ENCODE measurements at places on chromosomes 11 and 22.
A peak's percentile ranks its signal among the peaks of the same experiment; 100 is the strongest.

- DNase-seq, result no peak
Measured at GRCh38 chr11:67441731-67442351, 1.4 kb downstream of the CORO1B start.

DNA sequence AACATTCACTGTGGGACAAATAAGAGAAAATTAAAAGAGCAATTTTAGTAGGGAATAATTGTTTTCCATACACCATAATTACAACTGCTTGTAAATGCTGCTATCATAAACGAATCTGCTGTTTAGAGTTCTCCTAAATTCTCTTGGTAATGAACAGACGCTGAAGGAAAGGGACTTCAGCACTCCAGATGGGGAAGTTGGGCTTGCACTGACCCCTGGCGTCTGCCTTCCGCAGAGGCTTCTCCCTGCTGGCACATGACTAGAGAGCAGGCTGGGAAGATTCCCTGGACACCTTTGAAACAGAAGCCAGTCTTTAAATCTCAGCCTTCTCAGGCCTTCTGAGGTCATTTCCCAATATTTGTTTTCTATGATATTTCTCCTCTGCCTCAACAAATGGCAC lies 84.1 kb downstream of the NXPE2 start:
- peak; percentile 57 for DNase-seq

DNA sequence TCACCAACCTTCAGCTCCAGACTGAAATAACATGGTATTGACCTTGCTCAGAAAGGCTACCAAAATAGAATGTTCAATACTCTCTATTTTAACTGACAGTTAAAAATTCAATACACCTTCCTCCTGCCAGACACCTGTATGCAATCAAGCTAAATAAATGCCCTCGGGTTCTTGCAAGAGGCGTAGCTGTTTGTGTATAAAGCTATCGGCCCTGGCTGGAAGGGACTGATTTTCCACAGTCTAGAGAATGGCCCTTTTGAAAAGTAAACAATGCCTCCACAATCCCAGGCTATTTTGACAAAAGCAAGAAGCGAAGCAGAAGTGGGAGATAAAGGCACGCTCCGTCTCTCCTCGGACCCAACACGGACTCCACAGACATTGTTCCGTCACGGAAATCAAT lies 791.2 kb downstream of the BRD1 start:
- no peak for DNase-seq

- DNase-seq, result no peak
Measured at GRCh38 chr22:43537019-43537585, 125.3 kb downstream of the MPPED1 start.

GRCh38 chr11:58497951-58498350 lies 10.0 kb downstream of the OR5B21 start:
- no peak for DNase-seq

GRCh38 chr11:62360685-62361084 lies 23.4 kb downstream of the ASRGL1 start:
- DNase-seq, result no peak

DNA sequence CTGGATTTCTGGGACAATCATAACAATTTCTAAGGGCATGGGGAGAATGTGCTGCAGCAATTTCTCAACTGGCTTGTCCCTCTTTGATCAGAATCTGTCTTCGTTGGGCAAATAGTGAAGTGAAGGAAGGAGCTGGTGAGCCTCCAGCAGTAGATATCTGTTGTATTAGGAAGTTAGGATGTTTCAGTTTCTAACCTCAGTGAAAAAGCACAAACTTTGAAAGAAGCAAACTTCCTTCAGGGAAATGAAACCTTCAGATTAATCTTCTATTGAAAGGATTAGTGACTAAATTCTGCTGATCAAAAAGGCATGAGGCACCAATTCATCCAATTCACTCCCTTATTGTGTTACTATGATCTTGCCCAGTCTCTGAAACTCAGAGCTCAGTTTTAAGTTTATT lies 24.3 kb downstream of the LMO2 start:
- DNase-seq, result no peak

DNA sequence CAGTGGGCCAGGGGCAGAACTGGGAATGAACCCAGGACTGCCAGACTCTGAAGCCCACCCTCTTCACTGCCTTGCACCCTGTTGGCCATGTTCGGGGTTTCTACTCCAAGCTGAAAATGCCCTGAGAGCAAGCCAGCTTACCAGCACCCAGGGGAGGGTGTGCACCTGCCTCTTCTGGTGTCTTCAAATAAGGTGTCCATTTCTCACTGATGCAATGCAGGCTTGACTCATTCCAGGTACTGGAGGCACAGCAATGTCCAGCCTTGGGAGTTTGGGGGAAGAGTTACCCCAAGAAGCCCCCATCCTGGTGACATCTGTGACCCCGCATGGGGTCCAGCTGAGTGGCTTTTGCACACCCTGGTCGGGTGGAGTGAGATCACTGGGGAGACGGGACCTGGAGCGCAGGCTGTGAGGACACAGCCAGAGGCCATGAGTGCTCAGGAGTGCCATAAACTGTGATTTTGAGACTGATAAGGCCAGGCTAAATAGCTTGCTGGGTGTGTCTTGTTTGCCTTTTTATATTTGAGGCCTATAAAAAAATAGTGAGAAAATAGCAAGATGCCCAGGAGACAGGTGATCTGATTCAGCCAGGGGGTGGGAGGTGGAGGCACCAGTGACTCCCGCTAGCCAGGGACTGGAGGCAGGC lies 4.6 kb upstream of the CERK start:
- no peak for DNase-seq

- no peak for DNase-seq
Measured at GRCh38 chr11:134066943-134067885, 1.7 kb upstream of the JAM3 start.

- DNase-seq, result no peak
Measured at GRCh38 chr11:135008001-135008405, 596.0 kb upstream of the B3GAT1 start.

- no peak for DNase-seq
Measured at GRCh38 chr11:65036931-65037330, 4.1 kb upstream of the SAC3D1 start.

- no peak for DNase-seq
Measured at GRCh38 chr11:19598456-19598855, 114.2 kb upstream of the NAV2 start.

DNA sequence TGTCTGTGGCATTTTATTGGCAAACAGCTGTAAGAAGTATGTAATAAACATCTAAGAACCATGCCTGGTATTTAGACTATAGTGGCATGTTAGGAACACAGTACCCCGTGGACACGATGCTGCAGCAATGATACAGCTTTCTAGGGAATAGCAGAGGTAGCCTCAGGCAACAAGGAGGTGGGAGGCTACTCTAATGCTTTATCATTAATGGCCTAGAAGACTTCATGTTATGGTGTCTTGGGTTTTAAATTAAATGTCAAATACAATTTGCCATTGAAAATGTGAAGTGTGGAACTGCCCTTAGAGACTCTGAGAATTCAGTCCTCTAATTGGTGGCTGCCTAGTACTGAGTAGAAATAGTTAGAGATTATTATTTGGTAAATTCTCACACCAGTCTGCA lies 516.9 kb downstream of the CNTN5 start:
- DNase-seq, result no peak

DNA sequence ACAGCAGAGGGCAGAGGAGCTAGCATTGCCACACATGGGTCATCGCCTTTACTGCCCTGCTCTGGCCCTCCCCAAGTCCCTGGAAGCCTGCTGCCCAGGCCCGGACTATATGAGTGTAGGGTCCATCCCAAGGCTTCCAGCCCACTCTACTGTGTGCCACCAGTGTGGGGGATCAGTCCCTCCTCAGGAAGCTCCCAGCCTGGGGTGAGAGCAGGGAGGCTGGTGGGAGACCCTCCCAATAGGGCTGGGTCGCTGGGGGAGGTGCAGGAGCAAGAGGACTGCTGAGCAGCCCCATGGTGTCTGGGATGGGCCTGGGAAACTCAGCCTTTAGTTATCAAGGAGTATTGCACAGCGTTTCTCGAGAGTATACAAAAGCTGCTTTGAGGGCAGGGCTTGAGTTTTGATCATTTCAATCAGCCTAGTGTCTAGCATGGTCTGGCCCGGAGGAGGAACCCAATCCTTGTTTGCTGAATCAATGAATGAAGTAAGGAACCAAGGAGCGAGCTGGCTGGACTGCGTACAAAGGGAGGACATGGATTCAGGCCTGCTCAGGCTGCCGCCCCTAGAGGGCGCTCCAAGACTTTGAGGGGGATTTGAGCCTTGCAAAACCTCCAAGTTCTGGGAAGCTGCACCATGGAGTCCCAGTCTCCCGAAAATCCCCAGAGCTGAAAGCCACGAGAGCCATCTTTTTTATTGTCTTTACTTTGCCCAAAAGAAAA lies 89.0 kb upstream of the PARVA start:
- peak; percentile 96 for DNase-seq

GRCh38 chr11:58963551-58964104 lies 24.3 kb downstream of the GLYATL1 start:
- peak; percentile 74 for DNase-seq

DNA sequence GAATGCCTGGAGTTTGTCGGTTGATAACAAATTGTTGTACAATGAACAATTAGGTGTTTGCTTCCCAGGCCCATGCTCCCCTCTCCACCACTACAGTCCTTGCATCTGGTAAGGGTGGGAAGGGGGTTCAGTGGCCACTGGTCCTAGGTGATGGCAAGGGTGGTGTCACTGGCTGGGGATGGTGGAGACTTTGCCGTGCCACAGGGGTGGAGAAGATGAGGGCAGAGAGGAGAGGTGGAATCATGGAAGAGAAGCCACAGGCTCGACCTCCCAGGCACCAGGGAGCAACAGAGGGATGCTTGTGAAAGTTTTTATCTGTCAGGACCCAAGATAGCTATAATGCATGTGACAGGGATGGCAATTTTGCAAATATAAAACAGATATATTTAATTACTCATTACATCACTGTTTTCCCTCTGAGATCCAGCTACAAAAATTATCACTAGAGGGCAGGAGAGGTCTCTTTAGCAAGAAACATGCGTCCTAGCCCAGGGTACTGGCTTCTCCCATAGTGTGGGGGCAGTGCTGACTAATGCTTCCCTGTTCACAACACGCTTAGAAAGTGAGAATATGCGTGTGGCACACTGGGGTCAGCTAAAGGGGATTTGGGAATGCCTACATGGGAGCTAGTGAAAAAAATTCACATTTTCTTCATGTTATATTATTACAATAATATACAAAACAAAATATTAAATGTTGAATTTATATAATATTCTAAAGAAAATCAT lies 49.0 kb upstream of the AMPD3 start:
- DNase-seq, result peak; percentile 92

- DNase-seq, result no peak
Measured at GRCh38 chr11:79492008-79492407, 51.2 kb upstream of the TENM4 start.

DNA sequence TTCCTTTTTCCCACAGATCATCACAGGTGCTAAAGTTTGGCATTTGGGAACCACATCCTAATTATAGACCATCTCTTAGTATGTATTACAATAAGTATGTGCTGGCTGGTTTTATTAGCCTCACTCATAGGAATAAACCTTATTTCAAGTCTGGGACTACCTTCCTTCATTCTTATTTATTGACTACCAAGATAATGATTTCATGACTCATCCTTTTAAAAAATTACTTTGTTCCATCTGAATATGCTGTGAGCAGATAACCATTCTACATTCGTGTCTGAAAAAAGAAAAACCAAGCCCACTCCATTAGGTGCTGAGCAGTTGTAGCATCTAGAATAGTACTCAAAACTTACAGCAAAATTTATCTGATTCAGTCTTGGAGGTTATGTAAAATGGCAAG lies 12.3 kb downstream of the TNRC6B start:
- no peak for DNase-seq

DNA sequence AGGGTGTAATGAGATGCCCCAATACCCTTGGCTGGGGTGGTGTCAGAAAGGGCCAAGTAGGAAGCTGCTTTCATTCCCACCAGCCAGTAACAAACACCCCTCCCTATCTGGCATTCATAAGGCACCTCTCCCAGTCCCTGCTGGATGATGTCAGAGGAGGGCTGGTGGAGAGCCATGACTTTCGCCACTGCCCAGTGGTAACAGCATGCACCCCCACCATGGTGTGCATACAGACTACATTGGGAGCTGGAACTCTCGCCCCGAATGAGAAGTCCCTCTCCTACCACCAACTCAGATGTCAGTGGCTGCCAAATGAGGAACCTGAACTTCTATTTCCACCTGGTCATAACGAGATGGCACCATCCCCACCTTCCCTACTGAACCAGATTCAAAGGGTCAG lies 73.3 kb downstream of the SGSM3 start:
- DNase-seq, result no peak

- no peak for DNase-seq
Measured at GRCh38 chr11:34869425-34869824, 46.8 kb downstream of the APIP start.

DNA sequence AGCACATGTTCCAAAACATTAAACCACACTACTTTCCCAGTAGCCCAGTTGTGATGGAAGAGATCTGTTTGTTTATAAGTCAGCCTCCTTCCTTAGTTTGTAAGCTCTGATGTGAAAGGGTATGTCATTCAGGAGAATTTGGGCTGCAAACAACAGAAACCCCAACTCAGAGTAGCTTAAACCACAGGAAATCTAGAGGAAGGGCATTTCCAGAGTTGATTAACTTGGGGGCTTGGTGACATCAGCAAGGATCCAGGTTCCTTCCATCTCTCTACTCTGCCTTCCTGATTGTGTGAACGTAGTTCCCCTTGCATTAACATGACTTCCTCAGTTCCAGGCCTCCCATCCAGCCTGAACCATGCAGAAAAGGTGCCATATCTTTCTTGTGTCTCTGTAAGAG lies 6.5 kb upstream of the FJX1 start:
- no peak for DNase-seq

- DNase-seq, result no peak
Measured at GRCh38 chr11:76623884-76624419, 46.6 kb downstream of the LRRC32 start.

DNA sequence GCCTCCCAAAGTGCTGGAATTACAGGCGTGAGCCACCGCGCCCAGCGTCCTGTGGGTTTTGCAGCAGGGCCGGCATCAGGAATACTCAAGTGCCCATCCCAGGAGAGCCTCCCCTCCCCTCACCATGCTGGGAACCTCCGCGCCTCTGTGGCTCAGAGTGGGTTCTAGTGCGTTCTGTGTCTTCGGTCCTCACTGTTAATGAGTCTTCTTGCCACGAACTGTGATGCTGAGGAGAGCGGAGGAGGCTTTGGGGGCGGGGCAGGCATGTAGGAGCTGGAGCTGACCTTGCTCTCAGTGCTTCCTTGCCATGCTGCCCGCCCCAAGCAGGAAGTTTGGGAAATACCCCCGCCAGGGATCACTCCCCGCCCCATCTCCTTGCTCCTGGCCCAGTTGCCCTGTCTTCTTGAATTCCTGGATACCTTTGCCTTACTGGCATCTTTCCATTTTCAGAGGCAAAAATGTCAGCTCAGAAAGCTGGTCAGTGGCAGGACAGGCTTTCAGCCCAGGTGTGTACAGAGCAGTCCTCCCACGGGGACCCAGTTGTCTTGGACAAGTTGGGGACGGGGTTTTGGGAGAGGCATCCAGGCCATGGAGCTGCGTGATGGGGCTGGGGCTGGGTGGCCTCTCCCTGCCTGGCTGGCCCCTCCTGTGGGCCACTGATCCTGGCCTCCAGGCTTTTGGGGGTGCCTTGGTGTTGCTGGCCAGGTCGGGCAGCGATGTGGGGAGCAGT lies 5.1 kb downstream of the GRAMD4 start:
- DNase-seq, result no peak

DNA sequence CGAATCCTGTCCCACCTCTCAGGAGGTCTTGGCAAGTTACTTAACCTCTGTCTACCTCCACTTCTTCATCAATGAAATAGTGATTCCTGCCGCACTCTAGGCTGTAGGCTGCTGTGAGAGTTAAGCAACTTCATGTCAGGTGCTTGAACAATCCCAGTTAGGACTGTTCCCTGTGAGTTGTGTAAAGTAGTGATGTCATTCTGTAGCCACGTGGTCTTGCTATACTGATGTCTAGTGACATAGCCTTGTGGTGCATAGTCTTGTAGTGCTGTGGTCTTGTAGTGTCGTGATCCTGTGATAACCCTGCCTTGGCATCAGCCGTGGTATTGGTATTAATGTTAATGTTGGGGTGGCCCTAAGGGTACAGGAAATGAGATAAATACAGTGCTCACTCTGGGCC lies 30.3 kb upstream of the PRR5 start:
- peak; percentile 57 for DNase-seq

All from fibroblast of mammary gland (primary cell).